ENCODE measurements at places on chromosomes 1 and 21.

DNA sequence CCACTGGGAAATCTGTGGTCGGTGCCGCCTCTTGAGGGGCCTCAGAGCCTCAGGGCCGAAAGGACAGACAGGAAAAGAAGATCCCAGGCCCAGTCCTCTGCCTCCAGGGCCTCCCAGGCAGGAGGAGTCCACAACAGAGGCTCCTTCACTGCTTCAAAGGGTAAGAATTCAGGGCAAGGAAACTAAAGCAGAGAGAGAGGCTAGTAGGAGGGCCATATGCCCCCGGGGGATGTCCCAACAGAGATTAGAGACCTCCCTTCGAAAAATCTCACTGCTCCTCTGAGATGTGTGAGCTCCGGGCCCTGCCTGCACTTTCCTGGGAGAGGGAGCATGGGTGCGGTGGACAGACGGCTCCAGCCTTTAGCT, 465.9 kb downstream of the NPHP4 start:
- DNase-seq = no peak

GRCh38 chr1:88751714-88752113, 67.6 kb downstream of the PKN2 start:
- DNase-seq = no peak

DNA sequence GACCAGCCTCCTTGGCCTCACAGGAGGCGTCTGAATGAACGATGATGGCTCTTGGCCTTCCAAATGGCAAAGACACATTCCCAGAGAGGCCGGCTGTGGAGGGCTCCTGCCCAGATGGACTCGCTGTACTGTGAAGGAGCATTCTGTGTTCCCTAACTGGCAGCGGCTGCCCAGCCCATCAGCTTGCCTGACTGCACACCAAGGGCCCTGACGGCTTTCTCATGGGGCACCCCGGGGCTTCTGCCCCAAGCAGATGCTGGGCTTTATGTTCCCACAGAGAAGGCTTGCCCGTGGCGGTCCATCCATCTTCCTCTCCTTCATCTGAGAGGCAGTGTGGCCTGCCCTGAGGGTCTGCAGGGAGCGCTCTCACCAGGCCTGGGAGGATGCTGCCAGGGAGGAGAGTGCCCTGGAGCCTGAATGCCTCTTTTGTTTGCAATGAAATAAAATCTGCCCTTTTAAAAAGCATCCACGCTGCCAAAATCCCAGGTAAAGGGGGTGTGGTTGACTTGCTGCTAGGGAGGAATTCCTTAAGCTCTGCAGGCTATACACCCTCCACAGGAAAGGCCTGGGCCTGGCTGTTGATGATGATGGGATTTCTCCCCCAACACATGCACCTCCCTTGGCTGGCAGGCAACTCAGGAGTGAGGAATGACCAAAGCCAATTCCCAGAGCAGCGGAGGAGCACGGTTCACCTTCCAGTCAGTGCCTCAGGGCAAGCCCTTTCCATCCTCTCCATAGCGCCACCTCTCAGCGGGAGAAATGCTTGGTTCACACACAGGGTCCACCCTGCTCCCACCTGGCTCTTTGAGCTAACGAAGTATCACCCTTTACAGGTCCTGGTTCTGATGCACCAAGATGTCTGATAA, 84.6 kb upstream of the SSX2IP start:
- no peak for DNase-seq

- DNase-seq = no peak
Observed at GRCh38 chr1:155703216-155703615, 14.3 kb downstream of the DAP3 start.
